Stimulated activated CD8-positive, alpha-beta memory T cell treated with anti-CD3 and anti-CD28 coated beads, Interleukin-4, amount 100 ng/mL, for 1 hour (primary cell): ENCODE measurements at places on chromosomes 7 and 10.
A peak's percentile ranks its signal among the peaks of the same experiment; 100 is the strongest.

DNA sequence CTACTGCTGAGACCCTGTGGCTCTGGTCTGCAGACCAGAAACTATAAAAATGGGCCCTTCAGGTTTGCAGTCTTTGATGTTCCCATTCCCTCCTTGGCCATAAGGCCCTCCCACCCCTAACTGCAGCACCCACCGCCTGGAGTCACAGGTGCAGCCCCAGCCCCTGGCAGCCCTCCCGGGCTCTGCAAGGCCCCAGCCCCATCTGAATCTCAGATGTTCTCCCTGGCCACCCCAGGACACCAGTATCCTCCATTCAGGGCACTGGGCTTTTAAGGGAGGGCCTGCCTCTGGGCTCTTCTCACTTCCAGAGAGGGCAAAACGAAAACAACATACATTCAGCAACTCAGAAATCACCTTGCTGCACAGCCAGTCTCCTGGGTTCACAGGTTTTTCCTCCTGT, 107.7 kb upstream of the RET start:
- DNase-seq: no peak

DNA sequence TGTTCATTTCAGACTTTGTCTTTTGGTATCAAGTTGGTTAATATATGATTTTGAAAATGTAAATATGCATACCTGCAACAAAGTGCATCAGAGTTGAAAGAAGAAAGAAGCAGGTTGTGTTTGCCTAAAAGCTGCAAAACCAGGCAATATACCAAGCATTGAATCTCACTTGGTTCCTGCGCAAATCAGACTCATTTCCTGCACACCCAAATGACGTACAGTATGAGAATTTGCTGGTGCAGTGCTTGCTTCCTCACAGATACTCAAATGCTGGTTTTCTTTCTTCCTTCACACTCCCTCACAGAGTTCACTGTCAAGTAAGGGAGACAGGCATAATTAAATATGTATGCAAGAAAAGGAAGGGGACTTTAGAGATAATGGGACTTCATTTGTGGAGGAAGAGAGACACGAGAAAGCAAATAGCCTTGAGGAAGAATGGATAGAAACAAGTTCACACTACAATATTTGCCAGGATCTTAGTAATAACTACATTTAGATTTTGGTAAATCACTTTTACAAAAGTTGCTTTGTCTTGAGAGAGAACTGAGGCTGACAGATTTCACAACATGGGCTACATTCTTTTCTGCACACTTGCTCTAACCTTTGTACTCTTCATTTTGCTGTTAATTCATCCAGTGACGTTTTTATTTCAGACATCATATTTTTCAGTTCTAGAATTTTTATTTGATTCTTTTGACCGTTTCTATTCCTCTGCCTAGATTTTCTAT, 56.9 kb upstream of the AOAH start:
- no peak for DNase-seq

- DNase-seq: no peak
Observed at GRCh38 chr7:108102671-108103312, 27.4 kb downstream of the LAMB4 start.

DNA sequence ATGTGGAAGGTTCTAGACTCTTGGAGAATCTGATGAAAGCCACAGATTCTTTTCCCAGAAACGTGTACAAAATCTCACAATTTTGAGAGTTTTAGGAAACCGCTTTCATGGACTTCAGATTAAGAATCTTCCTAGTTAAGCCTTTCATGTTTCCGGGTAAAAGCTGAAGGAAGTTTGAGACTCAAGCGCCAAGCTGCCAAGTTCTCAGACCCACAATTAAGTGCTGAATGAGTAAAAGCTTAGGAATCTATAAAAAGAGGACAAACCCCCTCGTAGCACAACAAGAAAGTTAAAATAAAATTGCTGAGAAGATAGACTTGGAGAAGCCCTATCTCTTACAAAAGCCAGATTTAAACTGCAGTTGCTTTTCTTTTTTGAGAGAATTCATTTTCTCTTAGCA, 99.6 kb downstream of the ST8SIA6 start:
- DNase-seq: no peak

DNA sequence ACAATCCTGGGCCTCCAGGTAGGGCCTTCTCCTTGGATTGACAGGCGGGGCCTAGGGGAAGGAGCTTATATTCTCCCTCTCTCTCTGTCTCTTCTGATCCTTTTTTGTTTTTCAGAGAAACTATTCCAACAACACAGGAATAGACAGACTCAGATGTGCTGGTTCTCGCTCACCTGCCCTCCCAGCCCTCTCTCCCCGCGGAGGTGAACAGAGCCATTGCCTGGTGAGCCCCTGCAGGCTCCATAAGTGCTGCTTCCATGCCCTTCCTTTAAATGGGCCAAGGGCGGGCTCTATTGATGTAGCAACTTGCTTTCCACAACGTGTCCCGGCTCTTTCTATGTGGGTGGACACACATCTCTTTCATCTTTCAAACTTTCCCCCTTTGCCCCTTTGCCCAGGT, 47.2 kb upstream of the IGFBP3 start:
- DNase-seq: no peak

DNA sequence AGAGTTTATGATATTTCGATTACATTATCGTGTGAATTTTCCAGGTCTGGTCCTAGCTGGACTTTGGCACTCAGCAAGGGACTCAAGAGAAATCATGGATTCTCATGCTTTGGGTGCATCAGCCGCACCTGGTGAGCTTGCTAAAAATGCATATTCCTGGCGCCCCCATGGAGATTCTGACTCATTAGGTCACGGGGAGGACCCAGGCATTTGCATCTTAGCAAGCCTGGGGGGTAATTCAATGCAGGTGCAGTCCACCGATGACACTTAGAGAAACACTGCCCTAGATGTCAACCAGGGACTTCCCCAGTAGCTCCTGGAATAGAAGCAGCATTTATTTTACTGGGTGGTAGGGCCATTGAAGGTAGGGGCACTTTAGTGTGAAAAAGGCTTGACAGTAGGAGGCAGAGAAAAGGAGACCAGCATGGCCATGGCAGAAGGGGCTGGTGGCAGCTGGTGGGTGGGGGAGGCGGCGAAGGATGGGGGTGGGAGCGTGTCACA, 29.9 kb upstream of the PDCD4 start:
- DNase-seq: no peak

GRCh38 chr10:129921065-129921670, 42.9 kb downstream of the EBF3 start:
- no peak for DNase-seq

DNA sequence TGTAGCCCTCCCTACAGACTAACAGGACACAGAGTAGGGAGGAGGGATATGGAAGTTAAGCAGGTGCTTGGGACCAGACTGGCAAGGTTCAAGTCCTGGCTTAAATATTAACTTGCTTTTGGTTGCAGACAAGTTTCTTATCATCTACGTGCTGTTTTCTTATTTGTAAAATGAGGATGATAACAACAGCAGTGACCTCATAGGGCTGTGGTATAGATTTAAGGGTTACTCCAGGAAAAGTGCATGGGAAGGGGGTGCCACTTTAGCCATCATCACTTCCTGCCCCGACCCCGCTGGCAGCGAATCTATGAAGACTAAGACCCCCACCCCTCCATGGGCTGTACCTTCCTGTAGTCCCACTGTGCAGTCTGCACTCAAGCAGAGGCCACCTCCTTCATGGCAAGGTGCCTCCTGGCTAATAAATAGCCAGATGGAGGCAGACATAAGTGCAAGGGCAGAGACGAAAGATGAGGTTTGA, 250.2 kb downstream of the COBL start:
- no peak for DNase-seq

GRCh38 chr10:7605565-7606295, 61.0 kb downstream of the ITIH5 start:
- no peak for DNase-seq

- DNase-seq: peak; percentile 13
Observed at GRCh38 chr10:15370856-15371701, at the start of gene FAM171A1. FAM171A1 (minus strand) TSS chr10:15371289; CDS start chr10:15371052, 237 bp downstream.

DNA sequence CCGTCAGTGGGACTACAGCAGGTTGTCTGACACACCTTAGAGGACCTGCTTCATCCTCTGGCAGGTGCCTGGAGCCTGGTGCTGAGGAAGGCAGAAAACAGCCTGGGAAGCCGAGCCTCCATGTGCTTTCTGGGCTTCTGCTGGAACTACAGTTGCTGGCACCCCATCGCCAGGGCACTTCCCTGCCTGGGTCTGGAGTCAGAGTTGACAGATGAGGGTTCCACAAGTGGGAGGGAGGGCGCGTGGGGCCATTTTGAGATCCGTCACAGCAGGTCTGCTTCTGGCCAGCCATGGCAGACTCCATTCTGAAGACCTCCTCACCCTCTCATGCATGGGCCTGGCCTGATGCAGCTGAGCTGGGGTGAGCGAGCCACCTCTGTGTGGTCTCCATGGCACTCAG, 33.2 kb upstream of the TCERG1L start:
- no peak for DNase-seq

GRCh38 chr7:23105086-23105643, 420 bp upstream of the KLHL7 start:
- DNase-seq: no peak

DNA sequence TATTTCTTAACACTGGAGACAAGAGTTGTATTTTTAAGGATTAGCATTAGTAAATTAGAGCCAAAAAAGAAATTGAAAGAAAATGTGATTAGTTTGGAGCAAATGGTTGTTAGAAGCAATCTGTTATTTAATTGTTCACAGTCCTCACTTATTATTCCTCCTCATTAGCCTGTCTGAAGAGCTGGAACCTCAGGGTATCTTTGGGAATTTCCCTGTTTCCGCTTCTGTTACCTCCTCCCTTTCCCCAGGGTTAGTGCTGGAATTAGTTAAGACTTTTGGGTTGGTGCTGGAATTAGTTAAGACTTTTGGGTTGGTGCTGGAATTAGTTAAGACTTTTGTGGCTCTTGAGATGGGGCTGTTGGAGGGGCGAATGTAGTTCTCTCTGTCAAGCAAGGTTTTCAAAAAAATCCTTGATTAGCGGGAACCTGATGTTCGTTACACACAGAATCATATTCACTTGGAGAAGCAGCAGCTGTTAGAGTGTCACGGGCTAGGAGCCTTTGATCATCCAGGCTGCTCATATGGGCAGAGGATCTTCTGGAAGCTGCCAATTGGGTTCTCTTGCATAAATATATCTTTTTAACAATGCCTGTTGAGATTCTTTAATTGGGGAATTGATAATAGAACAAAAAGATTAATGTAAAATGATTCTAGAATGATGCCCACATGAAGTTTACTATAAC, 251.0 kb upstream of the NPSR1 start:
- DNase-seq: no peak

DNA sequence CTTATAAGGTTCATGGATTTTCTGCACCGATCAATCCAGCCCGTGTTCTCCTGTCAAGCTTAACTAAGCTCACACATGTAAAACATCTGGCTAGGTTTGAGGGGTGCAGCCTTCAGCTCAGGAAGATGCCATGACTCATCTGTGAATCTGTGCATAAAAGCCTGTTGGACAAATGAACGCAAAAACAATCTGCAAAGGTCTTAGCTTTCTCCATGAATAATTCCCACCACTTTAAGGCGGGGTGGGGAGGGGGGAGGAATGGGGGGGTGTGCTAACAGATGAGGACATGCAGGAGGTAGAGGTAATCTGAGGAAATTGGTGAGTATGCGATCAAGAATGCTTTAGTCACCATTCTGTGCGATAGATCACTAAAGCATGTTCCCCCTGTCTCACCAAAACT, 4.8 kb downstream of the DOCK4 start:
- DNase-seq: no peak

- DNase-seq: no peak
Observed at GRCh38 chr7:141593134-141593533, 41.9 kb downstream of the AGK start.

- DNase-seq: no peak
Observed at GRCh38 chr10:130847170-130847569, 464.4 kb downstream of the TCERG1L start.
